Brain pericyte (primary cell): ENCODE measurements at places on chromosomes 3 and 15.

DNA sequence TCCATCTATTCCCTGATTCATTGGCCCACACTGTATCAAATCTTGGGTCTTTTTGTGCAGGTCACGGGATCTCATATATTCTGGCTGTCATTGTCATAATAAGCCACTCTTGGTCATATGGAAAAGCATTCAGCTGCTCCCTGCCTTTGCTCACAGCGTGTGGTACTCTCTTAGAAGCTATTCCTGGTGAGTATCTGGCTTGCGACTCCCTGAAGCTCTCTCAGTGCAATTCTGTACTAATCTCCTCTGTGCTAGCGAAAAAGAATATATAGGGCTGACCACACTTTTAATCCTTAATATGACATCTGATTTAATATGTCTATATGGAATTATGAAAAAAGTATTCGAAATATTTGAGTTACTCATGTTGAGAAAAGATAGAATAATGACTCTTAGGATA, 440.8 kb upstream of the GBE1 start:
- no peak for DNase-seq

DNA sequence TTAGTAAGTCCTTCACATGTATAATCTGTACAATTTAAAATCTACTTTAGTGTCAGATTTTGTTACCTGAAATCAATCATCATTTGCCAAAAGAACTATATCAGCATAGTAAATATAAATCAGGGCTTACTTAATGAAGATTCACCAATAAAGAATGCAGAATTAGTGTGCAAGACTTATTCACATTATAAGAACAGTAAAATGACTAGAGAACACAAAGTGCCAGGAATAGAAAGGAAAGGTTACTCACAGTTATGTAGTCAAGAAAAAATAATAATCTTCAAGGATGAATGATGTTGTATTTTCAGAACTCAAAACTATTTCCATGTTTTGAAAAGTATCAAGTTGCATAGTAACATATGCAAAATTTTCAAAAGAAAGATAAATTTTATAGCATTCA, 891.9 kb downstream of the ROBO1 start:
- DNase-seq, result no peak

- no peak for DNase-seq
Measured at GRCh38 chr3:108879915-108880314, 57.3 kb downstream of the TRAT1 start.

GRCh38 chr15:80153900-80154299, 1.1 kb downstream of the FAH start:
- no peak for DNase-seq

GRCh38 chr3:171415070-171415469, 45.1 kb downstream of the TNIK start:
- no peak for DNase-seq

DNA sequence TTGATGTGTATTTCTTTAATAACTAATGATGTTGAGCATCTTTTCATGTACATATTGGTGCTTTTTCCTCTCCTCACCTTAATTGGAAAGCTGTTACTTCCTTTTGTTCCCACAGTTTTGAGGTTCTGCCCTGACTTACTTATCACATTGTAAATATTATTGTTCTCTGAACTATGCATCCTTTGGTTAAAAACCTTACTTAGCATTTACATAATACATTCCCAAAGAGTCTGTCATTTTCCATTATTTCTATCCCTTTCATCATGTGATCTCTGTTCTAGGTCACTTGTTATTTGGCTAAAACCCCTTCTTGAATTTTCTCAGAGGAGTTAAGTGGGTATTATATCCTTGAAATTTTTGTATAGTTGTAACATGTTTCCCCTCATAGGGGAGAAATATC, 33.0 kb downstream of the SLC12A6 start:
- no peak for DNase-seq

GRCh38 chr15:93121973-93122910, 33.2 kb upstream of the RGMA start:
- no peak for DNase-seq

DNA sequence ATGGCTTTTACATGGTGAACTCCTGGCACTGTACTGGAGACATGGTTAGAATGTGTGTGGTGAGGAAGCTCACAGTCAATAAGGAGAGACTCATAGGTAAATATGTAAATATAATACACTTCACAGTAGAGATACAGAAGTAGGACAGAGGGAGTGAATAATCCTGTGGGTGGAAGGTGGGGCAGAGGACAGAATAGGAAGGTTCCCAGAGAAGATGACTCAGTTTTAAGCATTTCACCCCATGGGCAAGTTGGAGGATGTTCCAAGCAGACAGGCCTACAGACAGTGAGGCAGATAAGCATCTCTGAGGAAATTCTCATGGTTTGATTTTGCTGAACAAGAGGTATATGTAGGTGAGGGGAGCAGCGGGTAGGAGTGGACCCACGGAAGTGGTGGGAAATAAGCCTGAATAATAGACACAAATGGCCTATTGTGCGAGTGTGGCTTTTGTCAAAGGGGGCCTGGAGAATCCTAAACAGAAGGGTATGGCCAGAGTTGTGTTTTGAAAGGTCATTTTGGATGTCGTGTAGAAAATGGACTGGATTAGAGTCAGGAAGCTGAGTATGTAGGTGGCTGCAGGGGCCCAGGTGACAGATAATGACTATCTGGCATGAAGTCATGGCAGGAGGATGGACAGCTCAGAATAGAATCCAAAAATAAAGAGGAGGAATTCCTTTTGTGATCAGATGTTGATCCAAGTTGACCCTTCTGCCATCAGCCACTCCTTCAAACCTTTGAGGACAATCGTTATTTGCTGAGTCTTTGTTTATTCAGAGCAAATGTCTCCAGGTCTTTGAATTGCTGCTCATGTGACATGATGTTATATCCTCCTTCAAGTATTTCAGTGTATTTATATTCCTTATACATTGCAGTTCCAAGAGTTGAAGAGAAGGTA, 97.3 kb upstream of the THRB start:
- no peak for DNase-seq

DNA sequence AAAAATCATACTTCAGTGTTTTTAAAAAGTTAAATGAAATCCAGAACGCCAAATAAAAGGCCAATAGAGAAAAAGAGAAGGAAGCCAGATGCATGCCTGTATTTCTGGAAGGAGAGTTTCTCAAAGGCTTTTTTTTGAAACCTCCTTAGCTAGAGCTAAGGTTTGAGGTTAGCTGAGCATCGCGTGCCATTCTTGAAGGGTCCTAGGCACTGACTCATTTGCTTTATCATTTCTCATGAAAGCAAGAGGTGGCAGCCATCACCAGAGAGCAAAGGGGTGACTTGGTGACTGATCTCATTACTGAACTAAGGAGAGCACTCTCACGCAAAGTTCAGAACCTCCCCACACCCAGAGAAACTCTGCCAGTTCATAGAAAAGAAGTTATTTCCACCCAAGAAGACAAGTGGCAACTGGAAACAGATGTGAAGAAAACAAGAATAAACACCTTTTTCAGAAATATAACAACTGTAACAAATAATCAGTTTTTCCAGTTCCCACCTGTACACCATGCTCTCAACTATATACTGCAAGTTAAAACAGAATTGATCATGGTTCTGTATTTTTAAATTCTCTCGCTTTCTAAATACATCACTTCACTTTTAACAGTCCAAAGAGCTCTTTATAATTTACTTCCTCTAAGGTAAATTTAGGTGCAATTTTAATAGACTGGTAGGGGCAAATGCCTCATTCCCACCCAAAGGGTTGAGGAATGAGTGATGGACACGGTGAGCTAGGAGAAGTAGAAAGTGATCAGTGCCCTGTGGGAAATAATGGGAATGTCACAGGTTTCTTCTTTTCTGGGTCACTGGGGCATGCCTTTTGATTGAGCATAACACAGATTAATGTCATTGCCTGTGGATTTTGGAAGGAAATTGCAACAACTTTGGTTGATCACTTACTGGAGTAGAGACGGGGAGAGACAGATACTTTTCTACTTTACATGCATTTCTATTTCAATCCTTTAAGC, 24.7 kb downstream of the GPR15 start:
- DNase-seq, result no peak

GRCh38 chr3:188720215-188720614, 451.6 kb upstream of the TPRG1 start:
- no peak for DNase-seq

GRCh38 chr15:29021857-29022256, 136.1 kb downstream of the APBA2 start:
- no peak for DNase-seq

- DNase-seq, result no peak
Measured at GRCh38 chr15:26879706-26880105, 12.8 kb downstream of the GABRA5 start.

- DNase-seq, result no peak
Measured at GRCh38 chr15:68616397-68616796, 37.6 kb downstream of the CORO2B start.

GRCh38 chr3:109803274-109803673, 465.9 kb upstream of the DPPA4 start:
- no peak for DNase-seq

DNA sequence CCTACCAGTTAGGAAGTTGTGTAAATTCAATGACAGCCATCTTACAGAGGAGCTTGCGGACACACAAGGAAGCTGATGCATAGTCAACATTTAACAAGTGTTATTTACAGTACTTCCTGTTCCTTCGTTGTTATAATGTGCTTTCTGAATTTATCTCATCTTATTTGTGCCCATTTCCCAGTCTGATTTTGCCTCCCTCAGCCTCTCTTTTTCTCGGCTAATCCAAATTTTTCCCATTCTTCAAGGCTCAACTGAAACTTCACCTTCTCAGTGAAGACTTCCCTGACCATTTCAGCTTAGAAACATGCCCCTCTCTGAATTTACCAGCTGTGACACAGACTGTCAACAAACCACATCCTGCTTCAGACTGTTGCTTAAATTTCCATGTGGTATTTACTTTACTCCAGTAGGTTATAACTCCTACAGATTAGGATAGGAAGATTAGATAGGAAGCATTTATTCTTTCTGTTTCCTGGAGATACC, 55.7 kb upstream of the CP start:
- DNase-seq, result peak; percentile 56

DNA sequence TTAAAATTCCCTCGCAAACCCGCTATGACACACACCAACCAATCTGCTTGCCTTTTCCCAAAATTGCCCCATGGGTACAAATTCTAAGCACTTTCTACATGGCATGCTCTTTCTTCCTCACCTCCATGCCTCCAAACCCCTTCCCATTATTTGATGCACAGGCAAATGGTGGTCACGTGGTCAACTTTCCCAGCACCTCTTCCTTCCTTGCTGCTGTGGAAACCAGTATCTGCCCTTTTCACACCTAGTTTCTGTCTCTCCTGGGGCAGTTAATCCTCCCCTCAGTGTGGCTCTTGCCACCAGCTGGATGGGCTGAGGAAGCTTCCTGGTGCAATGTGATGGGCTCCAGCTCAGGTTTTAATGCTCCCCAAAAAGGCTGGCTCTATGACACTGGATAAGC, 38.4 kb upstream of the ST8SIA2 start:
- DNase-seq, result no peak

DNA sequence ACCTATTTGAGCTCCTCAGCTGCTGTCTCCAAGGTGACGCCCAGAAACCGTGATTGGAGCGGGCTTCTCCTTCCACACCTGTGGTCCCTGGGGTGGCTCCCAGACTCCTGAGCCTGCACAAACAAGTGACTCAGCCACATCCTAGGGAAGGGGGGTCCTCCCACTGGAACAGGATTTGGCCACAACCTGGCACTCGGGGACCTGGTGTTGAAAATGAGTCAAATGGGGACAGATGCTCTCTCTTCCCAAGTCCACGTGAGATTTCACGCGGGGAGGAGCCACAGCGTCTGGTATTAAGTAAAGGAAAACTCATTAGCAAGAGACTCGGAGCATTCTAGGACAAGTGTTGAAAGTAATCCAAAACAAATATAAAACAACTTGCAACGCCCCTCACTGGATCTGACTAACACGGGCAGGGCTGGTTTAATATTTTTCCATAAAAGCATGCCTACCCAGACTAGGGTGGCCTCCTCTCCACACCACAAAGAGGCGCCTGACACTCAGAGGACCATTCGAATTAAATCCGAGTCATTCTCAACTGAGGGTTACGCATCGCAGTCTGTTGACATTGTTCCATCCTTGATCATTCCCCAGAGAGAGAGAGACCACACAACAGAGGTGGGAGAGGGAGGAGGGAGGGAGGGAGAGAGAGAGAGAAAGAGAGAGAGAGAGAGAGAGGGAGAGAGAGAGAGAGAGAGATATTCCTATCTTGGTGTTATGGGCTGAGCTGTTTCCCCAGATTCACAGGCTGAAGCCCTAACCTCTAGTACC, 74.4 kb downstream of the MGLL start:
- peak; percentile 78 for DNase-seq

GRCh38 chr3:140397847-140398246, 280.0 kb upstream of the TRIM42 start:
- DNase-seq, result no peak

DNA sequence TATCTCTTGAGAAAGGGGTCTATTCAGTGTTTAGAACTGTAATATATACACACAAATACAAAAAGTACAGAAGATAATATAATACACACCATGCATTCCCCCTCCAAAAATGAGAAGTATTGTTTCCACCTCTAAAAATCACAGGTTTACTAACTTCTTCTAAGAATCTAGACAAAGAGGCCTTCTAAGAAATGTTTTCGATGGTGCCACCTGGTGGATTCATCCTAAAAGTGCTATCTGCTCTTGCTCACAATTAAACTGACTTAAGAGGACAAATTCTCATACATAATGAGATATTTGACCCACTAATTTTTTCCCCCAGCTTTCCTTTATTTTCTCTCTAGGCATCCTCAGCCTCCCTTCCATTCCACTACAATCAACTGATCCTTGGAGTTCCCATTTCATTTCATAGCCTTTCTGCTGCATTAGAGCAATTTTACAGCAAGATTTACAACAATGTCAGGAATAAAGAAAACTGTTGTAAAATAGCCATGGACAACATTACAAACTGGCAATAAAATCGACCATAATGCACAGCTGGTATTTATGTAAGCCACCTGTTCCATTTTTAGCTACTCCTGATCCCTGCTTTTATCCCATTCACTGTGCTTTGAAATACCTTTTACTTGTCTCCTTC, 124.6 kb downstream of the ARRDC4 start:
- DNase-seq, result no peak

DNA sequence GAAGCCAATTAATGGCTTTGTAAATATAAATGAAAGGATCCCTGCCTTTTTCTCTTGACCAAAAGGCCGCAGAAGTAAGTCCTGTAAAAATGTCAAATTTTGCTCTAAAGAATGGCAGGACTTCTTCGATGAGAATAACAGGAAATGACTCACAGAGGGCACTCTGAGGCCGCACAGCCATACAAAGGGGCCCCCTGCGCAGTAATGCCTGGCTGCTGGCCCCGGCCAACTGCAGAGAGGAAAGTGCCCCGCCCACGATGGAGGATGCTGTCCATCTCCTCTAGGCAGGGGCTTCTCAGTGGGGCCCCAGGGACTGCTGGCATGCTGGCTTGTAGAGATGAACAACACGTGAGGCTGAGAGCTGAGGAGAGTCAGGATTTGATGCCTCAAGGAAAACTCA, 18.1 kb upstream of the SCN10A start:
- peak; percentile 80 for DNase-seq

GRCh38 chr3:113285741-113286140, 74.4 kb downstream of the BOC start:
- DNase-seq, result no peak

- no peak for DNase-seq
Measured at GRCh38 chr3:133413161-133414020, 13.5 kb downstream of the BFSP2 start.

GRCh38 chr3:81867875-81868274, 106.4 kb upstream of the GBE1 start:
- DNase-seq, result no peak

GRCh38 chr15:67134067-67134838, 68.9 kb downstream of the SMAD3 start:
- DNase-seq, result no peak

- no peak for DNase-seq
Measured at GRCh38 chr3:65436580-65436979, 602.1 kb downstream of the MAGI1 start.

GRCh38 chr3:102904629-102905028, 469.8 kb downstream of the ZPLD1 start:
- DNase-seq, result no peak
